ENCODE measurements at places on chromosomes 3 and 15.

DNA sequence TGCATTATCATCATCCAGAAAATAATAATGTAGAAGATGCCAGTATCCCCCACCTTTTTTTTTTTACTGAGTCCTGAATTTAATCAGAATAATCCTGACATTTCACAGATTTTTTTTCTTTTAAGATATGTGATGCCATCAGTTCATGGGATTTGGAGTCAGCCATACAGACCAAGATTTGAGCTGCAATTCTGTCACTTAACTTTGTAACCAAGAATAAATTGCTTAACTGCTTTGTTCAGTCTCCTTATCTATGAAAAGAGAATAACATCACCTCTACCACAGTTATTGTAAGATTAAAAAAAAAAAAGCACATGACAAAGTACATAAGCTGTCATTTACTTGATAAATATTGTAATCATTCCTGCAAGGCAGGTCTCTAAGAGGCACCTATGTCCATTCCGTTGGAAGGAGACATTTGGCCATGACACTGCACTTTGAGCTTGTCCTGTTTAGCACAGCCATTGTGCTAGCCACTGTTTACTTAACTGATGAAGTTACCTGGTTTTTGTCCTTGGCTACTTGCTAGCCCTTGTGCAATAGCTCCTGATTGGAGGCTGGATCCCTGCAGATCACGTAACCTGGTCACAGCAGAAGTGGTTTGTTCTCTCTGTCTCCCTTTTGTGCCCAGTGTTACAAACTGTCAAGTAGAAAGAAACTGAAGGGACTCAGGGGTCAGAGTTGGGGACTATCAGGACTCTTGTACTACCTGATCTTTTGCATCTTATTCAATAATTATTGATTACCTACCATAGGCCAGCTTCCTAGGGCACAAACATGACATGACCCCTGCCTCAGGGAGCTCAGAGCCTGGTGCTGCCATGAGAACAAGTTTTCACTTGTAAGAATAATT, 306.0 kb downstream of the WDR72 start:
- no peak for DNase-seq

- DNase-seq: no peak
Measured at GRCh38 chr3:38552364-38552763, 56.2 kb downstream of the EXOG start.

DNA sequence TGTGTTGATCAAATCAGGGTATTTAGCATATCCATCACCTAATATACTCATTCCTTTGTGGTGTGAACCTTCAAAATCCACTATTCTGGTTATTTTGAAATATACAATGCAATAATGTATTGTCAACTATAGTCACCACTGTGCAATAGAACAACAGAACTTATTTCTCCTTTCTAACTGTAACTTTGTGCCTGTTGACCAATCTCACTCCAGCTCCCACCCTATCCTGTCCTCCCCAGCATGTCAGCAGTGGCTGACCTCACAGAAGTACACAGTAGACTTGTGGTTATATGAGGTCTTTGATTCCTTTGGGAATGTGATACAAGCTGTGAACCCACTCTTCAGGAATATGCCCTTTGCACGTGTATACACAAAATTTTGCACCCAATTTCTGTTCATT, 64.2 kb downstream of the ECT2 start:
- no peak for DNase-seq

DNA sequence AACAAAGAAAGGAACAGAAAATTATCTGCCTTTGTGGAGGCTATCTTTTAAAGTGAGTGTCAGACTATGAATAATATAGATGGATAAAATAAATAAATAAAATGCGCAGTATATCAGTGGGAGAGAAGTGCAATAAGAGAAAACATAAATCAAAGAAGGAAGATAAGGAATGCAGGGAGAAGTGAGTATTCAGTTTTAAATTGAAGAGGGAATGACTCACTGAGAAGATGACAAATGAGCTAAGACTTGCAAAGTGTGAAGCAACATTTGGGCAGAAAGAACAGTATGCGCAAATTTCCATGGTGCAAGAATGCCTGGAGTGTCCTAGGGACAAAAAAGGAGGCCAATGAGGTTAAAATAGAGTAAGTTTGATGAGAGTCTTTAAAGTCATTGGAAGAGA, 1300.1 kb upstream of the ALCAM start:
- no peak for DNase-seq

DNA sequence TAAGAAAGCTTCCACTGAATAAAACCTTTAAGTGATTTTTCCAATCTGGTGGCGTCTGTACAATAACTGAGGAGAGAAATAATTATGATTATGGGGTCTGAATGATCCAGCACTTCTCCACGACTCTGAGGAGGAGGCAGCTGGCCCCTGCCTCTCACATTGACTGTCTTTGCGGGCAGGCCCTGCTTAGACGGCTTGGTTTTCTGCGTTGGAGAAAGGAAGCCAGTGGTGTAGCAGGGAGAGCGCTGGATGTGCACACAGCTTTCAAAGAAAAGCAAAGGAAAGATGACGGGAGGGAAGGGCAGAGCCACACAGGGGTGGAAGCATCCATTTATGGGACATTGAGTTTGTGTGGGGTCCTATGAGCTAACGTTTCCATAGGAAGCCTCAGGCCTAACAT, 62.5 kb downstream of the MGLL start:
- no peak for DNase-seq

- DNase-seq: no peak
Measured at GRCh38 chr3:57852896-57853295, 96.8 kb downstream of the SLMAP start.

DNA sequence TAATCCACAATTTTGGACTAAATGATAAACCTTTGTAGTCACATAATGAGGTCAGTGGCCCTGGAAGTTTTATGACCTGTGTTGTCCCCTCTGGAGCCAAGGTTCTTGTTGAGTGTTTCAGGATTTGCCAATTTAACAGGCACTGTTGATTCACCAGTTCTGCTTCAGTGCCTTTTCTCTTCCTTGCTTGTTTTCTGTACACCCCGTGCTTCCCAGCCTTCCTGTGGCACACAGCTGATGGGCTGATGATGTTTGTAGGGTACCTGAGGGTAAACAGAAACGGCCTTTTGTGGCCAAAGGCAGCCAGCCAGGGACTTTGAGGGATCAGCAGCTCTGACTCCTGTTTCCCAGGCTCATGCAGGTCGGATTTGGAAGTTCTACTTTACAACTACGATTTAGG, 13.3 kb downstream of the GYG1 start:
- no peak for DNase-seq

DNA sequence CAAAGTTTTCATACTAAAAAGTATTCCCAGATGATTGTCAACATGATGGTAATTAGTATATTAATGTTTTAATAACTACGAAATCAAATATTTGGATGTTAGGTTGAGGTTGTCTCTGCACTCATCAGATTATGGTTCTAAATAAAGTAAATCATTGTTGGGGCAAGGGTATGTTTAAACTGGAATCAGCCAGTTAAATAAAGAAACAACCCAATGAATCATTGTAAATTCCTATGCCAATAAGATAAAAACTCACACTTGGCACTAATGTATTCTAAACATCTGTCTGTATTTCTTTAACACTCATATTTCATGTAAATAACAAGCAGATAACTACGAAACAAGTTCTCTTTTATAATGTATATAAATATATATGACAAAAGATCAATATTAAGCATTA, 92.7 kb downstream of the PEAK1 start:
- no peak for DNase-seq

DNA sequence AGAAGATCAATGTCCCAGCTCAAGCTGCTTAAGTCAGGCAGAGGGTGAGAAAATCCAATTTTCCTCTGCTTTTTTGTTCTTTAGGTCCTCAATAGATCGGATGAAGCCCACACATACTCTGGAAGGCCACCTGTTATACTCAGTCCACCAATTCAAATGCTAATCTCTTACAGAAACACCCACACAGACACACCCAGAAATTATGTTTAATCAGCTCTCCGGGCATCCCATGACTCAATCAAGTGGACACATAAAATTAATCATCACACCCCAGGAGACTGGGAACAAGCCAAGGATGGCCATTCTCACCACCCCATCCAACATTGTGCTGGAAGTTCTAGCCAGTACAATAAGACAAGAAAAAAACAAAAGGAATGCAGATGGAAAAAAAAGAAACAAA, 67.8 kb upstream of the SLC24A5 start:
- no peak for DNase-seq

DNA sequence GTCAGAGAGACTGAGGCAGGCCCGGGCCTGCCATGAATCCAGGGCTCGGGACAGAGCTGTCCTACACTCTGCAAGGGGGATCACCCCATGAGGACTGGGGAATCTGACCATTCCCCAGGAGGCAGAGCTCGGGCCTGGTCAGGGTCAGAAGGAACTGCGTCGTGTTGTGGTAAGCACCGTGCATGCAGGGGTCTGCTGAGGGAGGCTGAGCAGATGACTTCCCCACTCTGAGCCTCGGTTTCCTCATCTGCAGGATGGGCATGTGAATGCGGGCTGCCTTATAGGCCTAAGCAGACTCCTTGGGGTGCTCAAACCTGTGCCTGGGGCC, 61.6 kb upstream of the IQSEC1 start:
- DNase-seq: no peak

- no peak for DNase-seq
Measured at GRCh38 chr3:194057570-194058188, 78.3 kb upstream of the HES1 start.

- DNase-seq: peak; percentile 73
Measured at GRCh38 chr3:161890147-161890625, 393.6 kb downstream of the OTOL1 start.

DNA sequence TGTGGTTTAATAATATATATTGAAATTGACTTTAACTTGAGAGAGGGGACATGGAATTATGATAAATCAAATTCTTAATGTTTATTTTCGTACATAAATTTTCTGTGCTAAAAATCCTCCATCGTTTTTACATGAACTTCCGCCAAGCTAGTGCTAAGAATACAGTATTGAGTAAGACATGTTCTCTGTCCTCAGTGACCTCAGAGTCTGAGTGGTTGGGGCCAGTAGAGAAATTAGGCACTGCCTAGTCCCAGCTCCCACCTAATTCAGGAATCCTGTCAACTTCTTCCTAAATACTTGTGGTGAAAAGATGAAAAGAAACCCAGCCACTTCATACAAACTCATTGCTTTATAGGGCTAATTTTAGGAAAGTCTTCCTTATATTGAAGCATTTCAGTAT, 110.3 kb downstream of the PPP2R3A start:
- no peak for DNase-seq

- no peak for DNase-seq
Measured at GRCh38 chr15:28113394-28114113, 14.4 kb upstream of the OCA2 start.

DNA sequence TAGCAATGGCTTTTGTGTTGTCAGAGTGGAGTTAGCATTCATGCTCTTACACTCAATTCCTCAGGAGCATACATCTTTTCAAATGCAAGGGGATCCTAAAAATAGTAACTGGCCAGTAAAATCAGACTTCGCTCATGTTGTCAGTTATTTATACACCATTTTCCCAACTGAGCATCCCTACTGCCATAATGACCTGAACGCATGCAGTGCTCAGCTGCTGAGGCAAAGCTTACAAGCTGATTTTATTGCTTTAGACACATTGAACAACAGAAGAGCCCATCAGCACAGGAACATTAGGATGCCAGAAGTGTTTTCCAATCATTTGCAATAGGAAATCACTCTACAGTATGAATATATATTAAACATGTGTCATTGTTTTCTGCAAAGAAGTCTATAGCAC, 689.7 kb upstream of the BCHE start:
- no peak for DNase-seq

All from T1000 (cell line).